A673 (cell line): ENCODE measurements at places on chromosomes 2 and 18.

- DNase-seq, result no peak
Observed at GRCh38 chr2:96158554-96158940, 13.3 kb upstream of the DUSP2 start.

- no peak for DNase-seq
Observed at GRCh38 chr18:12742453-12742852, 39.6 kb downstream of the PSMG2 start.

- no peak for DNase-seq
Observed at GRCh38 chr2:16247326-16248122, 307.2 kb downstream of the MYCN start.

DNA sequence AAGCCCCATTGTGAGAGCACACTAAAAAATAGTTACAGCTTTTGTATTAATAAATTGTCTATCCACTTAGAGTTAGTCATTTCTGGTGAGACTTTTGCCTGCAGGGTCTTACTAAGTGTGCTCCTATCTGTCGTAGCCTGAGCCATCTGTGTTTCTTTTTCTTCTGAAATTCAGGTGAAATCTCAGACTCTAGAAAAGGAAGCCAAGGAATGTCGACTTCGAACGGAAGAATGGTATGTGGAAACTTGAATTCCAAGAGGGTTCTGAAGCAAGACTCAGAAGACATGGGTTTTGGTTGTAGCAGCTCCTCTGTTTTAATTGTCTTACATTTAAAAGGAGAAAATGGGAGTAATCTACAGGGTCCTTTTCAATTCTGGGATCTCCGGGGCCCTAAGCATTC, 70.0 kb upstream of the STON1 start:
- DNase-seq, result no peak

- no peak for DNase-seq
Observed at GRCh38 chr2:121469356-121469755, 61.3 kb upstream of the RNU4ATAC start.

- DNase-seq, result no peak
Observed at GRCh38 chr18:36600548-36600947, 228.3 kb downstream of the TPGS2 start.

- DNase-seq, result no peak
Observed at GRCh38 chr2:211762479-211762878, 776.1 kb downstream of the ERBB4 start.
